ENCODE measurements at places on chromosomes 3 and 15. TPM values are rescaled to one million over a fixed set of nuclear protein-coding genes. Genes with fewer than 3 reads are reported as not detected.
A peak's percentile ranks its signal among the peaks of the same experiment; 100 is the strongest.

The MUC4 gene
- 0.41 TPM for total RNA-seq

The DNASE1L3 gene
- total RNA-seq: 0.41 TPM

The DAZL gene
- not detected for total RNA-seq

The TAGLN3 gene
- total RNA-seq: 174 TPM

The GP5 gene
- total RNA-seq: not detected

The TUSC2 gene
- 16.7 TPM for total RNA-seq

The LRRIQ4 gene
- 0.82 TPM for total RNA-seq

The DUOXA2 gene
- total RNA-seq: not detected

The EPHB1 gene
- 16.7 TPM for total RNA-seq

The SLC7A14 gene
- 6.9 TPM for total RNA-seq

The MESP2 gene
- total RNA-seq: not detected

The C3orf49 gene
- not detected for total RNA-seq

The TMPRSS7 gene
- 0.41 TPM for total RNA-seq

DNA sequence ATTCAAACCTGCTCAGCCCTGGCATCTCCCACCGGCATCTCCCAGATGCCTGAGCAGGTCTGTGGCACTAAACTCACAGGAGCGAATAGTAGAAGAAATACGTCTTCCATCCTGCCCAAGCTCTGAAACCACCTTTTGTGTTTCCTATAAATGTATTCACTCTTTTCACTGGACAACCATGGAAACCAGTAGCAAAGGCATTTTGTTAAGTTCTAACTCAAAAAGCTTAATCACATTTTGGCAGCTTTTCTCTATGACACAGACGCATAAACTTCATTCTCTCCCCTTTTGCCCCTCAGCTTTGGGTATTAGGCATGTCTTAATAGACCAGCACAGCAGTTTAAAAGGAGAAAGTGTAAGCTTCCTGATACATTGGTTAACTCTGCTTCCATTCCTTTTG is 24.5 kb upstream of the ARNT2 start:
- DNase-seq: peak; percentile 22

DNA sequence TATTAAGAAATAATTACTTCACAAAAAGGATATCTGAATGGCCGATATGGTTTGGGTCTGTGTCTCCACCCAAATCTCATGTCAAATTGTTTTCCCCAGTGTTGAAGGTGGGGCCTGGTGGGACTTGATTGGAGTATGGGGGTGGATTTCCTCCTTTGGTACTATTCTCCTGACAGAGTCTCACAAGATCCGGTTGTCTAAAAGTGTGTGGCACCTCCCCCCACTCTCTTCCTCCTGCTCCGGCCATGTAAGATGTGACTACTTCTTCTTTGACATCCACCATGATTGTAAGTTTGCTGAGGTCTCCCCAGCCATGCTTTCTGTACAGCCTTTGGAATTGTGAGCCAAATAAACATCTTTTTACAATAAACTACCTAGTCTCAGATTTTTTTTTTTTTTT is 34.5 kb downstream of the ZBTB11 start:
- DNase-seq: no peak

GRCh38 chr3:180135101-180135500 is 98.4 kb upstream of the PEX5L start:
- no peak for DNase-seq

- no peak for DNase-seq
These were observed 47.4 kb downstream of the SYN2 start for GRCh38 chr3:12051586-12051985.

DNA sequence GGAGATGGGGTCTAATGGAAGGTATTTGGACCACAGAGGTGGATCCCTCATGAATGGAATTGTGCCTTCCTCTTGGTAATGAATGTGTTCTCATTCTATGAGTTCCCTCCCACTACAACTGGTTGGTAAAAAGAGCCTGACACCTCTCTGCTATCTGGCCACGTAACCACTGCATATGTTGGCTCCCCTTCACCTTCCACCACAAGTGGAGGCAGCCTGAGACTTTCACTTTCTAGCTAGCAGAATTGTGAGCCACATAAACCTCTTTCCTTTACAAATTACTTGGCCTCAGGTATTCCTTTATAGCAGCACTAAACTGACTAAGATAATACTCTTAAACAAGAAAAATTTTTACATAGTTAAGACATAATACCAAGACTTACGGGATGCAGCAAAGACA is 155.3 kb downstream of the NR1I2 start:
- no peak for DNase-seq

- no peak for DNase-seq
These were observed 139.0 kb upstream of the SLC2A2 start for GRCh38 chr3:171165499-171165921.

DNA sequence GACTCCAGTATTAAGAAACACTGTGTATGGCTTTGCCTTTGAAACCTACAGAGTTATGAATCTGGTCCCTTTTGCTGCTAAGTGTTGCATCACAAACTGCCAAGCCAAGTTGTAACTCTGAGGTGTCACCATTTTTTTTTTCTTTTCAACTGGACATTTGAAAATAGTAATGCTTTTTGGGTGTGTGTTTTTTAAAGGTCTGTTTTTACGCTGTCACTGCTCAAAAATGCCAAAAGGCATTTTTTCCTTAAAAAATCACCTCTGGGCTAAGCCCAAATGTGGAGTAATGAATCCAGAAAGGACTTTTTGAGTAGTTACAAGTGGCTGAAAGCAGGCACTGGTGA is 9.5 kb downstream of the SMAD3 start:
- DNase-seq: no peak

DNA sequence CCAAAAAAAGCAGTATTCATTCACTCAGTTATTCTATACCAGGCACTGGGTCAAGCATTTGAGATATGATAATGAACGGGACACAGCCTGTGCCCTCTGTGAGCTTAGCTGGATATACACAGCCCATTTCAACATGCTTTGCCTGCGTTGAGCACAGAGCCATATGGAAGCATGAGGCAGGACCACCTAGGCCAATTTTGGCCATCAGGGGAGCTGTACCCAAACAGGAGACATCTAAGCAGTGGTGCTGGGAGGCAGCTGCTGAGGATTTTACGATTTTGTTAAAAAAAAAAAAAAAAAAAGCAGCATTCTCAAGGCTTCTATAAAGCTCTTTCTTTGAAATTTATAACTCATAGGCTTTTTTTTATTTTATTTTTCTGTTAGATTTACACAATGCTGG is 87.2 kb upstream of the SLC2A2 start:
- no peak for DNase-seq

DNA sequence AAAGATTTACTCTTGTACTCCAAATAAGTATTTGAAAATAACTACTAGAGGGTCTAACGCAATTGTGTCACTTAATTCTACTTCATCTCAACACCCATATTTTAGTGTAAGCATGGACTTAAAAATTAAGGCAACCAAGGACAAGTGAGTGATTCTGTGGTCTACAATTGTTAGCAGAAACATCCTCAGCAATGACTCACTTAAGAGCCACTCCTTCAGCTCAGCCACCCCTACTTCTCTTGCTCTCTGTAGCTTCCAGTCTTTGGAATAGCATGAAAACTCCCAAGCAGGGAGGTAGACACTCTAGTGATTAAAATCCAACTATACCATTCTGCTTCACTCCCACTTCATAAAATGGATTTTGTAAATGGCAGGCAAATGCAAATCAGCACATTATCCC is 116.0 kb upstream of the LRRN1 start:
- DNase-seq: no peak

GRCh38 chr3:61666615-61667330 is 105.4 kb downstream of the PTPRG start:
- no peak for DNase-seq

DNA sequence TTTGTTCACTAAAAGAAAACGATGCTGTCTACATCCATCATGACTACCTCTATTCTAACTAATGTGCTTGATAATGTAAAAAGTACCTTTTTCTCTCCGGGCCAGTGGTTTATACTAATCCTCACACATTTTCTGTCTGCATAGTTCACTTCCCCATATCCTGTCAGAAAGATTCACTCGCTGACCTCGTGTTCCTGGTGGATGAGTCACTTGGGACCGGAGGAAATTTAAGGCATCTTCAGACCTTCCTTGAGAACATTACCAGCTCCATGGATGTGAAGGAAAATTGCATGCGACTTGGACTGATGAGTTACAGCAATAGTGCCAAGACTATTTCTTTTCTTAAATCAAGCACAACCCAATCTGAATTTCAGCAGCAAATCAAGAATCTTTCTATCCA is 33.8 kb downstream of the COL6A5 start:
- no peak for DNase-seq

DNA sequence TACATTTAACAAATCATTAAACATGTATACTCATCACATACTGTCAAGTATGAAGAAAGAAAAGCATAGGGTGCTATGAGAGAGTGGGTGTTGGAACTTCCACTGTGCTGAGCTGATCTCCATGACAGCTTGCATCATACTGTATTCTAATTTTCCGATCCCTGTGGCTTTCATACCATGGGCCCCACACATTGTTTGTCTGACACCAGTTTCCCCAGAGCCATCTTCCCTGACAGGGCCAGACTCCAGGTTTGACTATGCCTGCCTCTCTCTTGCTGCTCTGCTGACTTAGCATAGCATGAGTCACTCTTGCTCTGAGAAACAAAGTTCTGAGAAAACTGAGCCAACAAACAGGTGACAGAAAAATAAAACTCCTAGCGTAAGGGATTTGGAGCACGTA is 37.0 kb upstream of the CASR start:
- no peak for DNase-seq

- no peak for DNase-seq
These were observed 45.3 kb downstream of the TSC22D2 start for GRCh38 chr3:150453353-150453752.

DNA sequence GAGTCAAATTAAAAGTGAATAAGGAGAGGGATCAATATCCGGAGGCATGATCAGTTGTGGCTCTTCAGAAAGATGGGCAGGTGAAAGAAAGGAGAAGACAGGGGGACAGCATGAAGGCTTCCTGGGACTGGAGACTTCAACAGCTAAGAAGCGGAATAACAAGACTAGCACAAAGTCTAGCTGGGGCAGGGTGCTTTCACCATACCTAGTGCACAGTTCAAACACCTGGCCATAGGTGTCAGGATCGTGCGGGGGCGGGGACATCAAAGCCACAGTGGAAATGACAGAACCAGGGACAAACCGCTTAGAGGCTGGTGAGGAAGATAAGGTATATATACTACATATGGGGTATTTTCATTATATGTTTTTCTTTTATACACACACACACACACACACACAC is 66.2 kb upstream of the FOXP1 start:
- DNase-seq: no peak

DNA sequence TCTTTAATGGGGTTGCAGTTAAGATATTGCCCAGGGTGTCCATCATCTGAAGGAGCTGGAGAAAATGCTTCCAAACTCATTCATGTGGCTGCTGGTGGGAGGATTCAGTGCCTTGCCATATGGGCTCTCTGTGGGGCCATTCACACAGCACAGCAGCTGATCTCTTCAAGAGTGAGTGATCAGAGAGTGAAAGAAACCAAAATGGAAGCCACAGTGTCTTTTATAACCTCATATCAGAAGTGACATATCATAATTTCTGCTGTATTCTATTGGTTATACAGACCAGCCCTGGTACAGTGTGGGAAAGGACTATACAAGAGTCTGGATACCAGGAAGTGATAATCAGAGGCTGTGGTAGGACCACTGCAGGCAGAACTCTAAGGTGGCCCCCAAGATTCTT is 33.6 kb downstream of the HHLA2 start:
- DNase-seq: no peak

- DNase-seq: no peak
These were observed 7.8 kb upstream of the PPM1L start for GRCh38 chr3:160748231-160748630.

GRCh38 chr3:170274641-170275040 is 52.4 kb downstream of the PRKCI start:
- no peak for DNase-seq

- DNase-seq: no peak
These were observed 59.6 kb downstream of the DNAH12 start for GRCh38 chr3:57484563-57484962.

DNA sequence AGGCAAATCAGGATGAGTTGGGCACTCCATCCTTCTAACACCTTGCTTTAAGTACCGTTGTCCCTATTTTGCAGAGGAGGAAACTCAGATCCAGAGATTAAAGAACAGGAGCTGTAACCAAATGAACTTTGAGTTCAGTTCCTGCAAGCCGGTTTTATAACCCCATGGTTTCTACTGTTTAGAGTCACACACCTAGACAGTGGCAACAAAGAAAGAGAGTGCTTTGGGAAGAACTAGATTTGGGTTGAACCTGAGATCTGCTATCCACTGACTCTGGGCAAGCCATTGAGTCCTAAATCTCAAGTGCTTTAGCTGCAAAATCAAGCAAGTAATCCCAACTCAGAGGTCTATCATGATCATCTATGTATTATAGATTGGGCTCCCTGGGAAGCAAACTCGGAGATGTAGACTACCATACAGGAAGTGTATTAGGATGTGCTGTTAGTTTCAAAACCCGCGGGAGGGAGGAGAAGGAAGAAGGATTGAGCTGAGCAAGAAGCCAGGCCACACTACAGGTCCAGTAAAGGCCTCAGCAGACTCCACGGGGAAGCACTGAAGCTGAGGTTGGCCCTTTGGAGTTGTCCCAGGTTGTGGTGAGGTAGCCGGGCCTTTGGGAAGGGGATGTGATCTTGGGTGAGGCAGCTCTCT is 42.2 kb downstream of the SRGAP3 start:
- DNase-seq: no peak

DNA sequence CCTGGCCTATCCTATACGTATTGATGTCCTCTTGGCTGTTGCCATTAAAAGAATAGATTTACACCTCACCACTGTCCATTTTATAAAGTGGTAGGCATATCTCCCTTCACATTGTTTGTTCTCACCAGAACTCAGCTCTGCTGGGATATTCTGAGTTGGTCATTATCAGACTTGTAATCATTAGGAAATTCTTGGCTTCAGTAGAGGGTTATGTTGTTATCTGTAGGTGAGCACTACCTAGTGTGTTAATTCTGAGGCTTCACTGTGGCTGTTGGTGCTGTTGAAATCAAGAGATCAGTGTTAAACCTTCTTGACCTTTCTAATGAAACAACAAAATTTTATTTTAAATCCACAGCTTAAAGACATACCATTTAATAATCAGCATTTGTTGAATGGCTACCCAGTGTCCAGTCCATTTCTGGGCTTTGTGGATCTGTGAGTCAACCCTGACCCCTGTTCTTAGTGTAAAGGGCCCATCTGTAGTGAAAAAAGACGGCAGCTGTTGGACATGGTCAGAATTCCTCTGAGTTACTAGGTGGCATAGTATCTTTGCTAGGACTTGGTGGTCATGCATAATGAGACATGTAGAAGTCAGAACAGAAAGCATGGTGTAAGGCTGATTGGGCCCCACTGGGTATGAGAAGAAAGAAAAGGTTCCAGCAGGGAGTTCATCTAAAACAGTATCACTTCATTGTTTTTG is 32.9 kb upstream of the P4HTM start:
- DNase-seq: no peak

GRCh38 chr3:18558507-18558906 is 133.4 kb upstream of the SATB1 start:
- no peak for DNase-seq

DNA sequence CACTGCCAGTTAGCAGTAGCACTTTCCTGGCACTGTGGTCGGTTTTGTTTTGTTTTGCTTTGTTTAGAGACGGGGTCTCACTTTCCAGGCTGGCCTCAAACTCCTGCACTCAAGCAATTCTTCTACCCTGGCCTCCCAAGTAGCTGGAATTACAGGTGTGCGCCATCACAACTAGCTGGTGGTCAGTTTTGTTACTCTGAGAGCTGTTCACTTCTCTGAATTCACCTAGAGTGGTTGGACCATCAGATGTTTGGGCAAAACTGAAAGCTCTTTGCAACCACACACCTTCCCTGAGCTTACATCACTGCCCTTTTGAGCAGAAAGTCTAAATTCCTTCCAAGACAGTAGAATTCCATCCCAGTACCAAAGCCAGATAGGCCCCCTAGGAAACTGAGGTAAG is 22.6 kb downstream of the CLDN18 start:
- DNase-seq: no peak

Data from frontal cortex (tissue), 4 donors.